ENCODE measurements at places on chromosomes 4 and X.

GRCh38 chrX:13837290-13837745 is 20.4 kb upstream of the GPM6B start:
- DNase-seq, result no peak

GRCh38 chrX:21978346-21978745 is 37.8 kb downstream of the SMS start:
- DNase-seq, result no peak

- peak; percentile 2 for DNase-seq
These were observed 158.7 kb downstream of the DCHS2 start for GRCh38 chr4:154332681-154333421.

GRCh38 chr4:7434766-7435150 is at the start of gene PSAPL1:
Gene PSAPL1 (minus strand): TSS chr4:7434930. CDS start chr4:7434879, 51 bp downstream.
- DNase-seq, result peak; percentile 21

GRCh38 chr4:57736781-57737180 is 626.6 kb upstream of the IGFBP7 start:
- no peak for DNase-seq

DNA sequence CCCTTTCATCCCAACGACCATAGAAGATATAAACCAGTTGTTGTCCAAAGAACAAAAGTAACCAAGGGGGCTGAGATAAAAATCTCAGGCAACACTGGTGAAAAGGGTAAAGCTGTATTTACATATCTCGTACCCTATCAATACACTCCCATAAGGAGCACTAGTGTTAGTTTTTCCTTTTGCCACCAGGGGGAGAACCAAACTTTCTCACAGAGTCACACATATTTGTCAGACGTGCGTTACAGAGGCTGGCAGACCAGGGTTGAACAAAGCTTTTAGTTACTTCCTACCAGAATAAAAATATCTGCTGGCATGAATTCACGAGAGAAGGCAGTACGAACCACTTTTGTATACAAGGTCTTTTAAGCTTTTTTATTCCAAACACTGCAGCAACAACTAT is 88.3 kb downstream of the AMELX start:
- peak; percentile 74 for DNase-seq

Measured in suppressor macrophage (primary cell).